Colonic mucosa (tissue), 4 donors: ENCODE measurements at places on chromosomes 3 and 15. TPM values are rescaled to one million over a fixed set of nuclear protein-coding genes. Genes with fewer than 3 reads are reported as not detected.

DNA sequence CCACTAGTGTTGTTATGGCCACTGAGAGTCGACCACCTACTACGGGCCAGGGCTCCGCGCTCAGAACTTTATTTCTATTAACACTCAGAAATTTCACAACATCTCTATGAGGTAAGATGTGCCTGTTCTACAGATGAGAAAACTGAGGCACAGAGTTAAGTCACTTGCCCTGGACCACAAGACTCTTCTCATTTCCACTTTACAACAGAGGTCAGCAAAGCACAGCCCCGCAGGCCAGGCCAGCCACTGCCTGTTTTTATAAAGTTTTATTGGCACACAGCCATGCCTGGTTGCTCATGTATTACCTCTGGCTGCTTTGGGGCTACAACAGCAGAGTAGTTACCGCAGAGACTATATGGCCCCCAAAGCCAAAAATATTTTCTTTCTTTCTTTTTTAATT lies 503.6 kb downstream of the SHQ1 start:
- no peak for DNase-seq

DNA sequence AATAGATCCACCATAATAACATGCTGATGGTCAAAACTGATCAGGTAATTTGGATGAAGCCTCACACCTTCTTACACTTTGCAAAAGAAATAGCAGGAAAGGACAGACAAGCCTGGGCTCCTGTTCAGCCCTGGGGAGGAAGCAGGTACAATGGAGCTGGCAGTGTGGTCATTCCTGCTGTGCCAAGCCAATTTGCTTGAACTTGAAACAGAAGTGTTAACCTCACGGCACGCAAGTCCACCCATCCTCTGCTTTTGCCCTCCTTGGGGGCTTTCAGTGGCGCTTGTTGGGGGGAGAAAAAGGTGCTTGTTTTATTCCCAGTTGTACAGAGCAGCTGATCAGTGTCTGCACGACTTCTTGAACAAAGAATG lies 36.8 kb upstream of the RFTN1 start:
- DNase-seq, result no peak

The DLEC1 gene
- 0.56 TPM for total RNA-seq

The TTC14 gene
- 26.0 TPM for total RNA-seq

GRCh38 chr3:79618883-79619282 lies 148.9 kb downstream of the ROBO1 start:
- DNase-seq, result no peak

The CRYBG3 gene
- 15.7 TPM for total RNA-seq

The EOMES gene
- not detected for total RNA-seq

- no peak for DNase-seq
These were observed 18.2 kb downstream of the CSNK1G1 start for GRCh38 chr15:64337761-64338160.

- DNase-seq, result no peak
These were observed 123.1 kb upstream of the LRRFIP2 start for GRCh38 chr3:37297459-37297858.
